ENCODE measurements at places on chromosomes 11 and 22.

GRCh38 chr22:45760682-45761081, 89.0 kb downstream of the ATXN10 start:
- no peak for DNase-seq

DNA sequence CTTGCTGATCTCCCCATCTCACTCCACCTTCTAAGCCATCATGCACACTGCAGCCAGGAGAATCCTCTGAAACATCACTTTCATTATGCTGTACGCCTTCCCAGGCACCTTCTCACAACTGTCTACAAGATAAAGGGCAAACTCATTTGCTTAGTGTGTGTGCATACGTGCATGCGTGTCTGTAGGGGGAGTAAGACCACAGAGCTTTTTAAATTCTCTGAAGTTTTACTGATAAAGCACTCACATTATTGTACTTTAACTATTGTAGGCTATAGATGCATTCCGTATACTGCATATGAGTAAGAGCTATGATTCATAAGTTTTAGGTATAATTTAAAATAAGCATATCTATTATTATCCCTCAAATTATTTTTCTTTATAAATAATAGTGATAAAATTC, 15.3 kb upstream of the ANKK1 start:
- DNase-seq = no peak

DNA sequence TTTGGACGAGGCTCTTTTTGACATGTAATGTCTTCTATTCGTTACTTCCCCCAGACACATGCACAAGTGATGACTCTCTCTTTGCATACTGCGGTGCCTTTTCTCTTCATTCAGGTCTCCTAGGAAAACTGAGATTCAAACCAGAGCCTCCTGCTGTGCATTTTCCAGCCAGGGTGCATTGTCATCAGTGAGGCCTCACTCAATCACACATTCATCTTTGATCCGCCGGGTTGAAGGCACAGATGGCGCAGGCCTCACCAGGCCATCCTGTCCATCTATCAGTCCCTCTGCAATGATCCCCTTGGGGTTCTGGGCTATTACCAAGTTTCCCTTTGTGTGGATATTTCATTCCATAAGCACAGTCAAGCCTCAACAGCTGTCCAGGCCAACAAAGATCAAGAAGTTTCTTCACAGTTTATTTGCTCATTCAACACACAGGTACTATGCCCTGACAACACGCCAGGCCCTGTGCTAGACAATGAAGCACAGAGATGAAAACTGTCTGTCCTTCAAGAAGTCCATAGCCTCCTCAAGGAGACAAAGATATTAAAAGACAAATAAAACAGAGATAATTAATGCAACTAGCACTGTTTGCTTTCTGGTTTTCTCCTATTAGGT, 107.8 kb downstream of the LARGE1 start:
- DNase-seq = no peak

DNA sequence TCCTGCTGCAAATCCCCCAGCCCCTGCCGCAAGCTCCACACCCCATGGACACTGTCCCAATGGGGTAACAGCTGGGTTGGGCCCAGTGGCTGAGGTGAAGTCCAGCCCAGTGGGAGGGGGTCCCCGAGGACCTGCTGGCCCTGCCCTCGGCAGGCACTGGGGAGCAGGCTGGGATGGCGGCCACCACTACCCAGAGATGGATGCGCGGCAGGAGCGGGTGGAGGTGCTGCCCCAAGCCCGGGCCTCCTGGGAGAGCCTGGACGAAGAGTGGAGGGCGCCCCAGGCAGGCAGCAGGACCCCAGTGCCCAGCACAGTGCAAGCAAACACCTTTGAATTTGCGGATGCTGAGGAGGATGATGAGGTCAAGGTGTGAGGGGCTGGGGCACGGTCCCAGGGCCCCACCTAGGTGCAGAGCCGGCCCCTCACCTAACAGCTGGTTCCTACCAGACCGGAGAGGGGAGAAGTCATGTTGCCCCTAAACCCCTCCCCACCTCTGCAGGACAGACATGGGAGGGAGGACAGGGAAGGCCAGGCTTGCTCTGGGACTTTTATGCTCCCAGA, 8.2 kb downstream of the CDC42EP1 start:
- DNase-seq = no peak

- no peak for DNase-seq
Measured at GRCh38 chr11:9092072-9092471, 673 bp upstream of the SCUBE2 start.

GRCh38 chr11:90556606-90557005, 333.8 kb upstream of the CHORDC1 start:
- DNase-seq = no peak

- DNase-seq = no peak
Measured at GRCh38 chr11:43984519-43985385, 42.3 kb downstream of the C11orf96 start.

GRCh38 chr22:49779853-49780697, 47.6 kb downstream of the BRD1 start:
- no peak for DNase-seq

DNA sequence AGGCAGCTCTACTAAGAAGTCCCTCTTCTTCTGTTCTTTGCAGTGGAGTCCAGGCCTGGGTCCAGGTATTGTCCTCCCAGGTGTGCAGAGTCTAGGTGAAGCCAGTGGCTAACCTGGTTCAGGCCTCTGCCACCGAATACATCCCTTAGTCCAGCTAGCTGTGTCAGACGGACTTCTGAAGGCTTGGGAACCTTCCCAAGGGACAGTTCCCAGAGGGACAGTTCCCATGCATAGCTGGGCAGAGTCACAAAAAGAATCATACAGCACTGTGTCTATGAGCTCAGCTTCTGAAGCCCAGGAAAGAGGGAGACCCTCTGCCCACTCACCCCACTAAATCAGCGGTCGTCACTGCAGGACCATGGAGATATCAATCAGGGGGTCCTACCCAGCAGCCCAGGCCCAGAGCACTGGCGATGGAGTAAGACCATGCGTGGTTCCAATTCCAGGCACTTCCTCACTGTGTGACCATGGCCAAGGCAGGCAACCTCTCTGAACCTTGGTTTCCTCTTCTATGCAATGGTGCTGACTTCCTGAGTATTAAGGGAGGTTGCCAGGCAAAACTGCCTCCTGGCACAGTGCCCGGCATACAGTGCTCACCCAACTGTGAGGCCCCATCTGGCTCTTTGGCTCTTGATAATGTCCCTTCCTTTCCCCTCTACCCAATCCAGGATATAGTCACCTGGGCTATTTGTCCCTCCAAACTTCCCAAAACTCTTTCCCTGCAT, 3.4 kb downstream of the MS4A10 start:
- no peak for DNase-seq

DNA sequence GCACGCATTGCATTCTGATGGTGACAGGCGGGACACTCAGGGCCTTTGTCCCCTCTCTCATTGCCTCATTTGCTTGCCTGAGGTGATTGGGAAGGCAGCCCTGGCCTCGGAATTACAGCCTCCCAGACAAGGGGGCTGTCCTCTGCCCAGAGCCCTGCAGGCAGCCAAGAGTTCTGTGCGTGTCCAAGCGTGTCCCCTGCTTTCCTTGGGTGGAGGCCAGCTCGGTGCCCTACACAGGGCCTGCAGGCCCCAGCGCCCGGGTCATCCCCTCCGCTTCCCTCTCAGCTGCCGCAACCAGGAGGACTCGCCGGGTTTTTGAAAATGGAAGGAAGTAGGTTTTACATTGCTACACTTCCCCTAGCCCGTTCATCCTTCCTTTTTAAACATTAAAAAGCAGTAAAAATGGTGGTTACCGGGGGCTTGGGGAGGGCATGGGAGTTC, 1.9 kb downstream of the GRAMD4 start:
- no peak for DNase-seq

DNA sequence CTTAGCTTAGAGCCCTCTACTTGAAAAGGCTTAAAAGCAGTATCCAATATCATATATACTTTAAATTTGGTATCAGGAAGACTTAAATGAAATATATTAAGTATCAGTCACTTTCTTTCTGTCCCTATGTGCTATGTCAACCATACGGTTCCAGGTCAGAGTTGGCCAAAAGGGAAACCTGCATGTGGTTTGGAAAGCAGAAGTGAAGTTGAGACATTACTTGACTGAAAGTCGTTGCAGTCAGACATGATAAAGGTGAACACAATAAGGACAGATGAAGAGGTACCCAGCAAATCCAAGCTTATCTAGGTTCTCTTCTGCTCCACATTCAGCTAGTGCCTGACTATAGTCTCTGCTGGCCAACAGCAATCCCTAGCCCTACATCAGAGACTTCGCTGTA, 336.8 kb downstream of the KCNA4 start:
- DNase-seq = no peak

DNA sequence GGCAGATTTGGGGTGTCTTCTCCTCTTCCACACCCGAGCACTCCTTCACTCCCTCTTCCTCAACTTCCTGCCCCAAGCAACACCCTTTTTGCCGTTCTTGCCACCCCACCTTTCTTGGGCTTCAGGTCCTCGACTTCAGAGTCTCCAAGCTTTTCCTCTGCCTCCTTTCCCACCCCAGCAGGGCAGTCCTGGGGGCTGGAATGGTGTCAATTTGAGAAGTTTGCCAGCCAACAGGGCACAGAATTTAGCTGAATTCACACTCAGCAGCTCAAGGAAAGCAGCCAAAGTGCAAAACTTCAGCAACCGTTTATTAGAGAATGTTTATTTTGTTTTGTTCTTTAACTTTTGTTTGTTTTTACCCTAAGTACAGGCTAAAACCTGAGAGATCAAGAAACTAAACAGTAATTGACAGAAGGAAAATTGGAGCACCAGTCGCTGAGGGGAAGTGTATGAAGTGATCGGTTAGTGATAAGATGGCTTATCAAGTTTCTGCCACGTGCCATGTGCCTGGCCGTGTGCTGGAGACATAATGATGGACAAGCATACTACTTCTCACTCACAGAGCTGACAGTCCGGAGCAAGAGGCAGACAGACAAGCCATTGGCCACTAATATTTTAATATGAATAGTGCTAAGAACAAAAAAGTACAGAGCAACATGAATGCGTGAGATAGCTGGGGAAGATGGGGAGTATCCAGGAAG, 44.4 kb downstream of the AHNAK start:
- DNase-seq = no peak

DNA sequence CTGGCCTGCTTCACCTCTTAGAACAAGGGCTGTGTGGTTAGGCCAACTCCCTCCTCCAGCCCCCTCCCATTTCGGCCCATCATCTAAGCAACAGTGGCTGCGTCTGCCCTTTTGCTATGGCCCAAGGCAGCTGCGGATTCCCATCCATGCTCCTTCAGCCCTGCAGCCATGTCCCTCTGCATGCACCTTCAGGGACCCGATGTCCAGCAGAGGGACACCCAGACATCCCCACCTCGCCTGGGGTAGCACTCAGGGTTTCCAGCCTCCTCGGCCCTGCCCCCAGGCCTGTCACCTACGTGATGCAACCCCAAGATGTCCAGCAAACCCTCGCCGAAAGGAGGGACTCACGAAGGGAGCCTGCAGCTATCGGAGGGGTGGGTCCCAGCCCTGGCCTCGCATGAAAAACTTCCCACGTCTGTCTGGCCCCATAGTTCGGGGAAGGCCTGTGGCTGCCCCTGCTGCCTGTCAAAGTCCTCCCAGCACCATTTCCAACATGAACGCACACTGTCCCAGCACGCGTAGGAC, 194.4 kb downstream of the CTTN start:
- no peak for DNase-seq

GRCh38 chr11:114664641-114665040, 13.7 kb upstream of the NXPE2 start:
- no peak for DNase-seq

GRCh38 chr11:14554959-14555358, 34.8 kb upstream of the PSMA1 start:
- DNase-seq = no peak

- no peak for DNase-seq
Measured at GRCh38 chr11:122862091-122862490, 20.5 kb upstream of the JHY start.

DNA sequence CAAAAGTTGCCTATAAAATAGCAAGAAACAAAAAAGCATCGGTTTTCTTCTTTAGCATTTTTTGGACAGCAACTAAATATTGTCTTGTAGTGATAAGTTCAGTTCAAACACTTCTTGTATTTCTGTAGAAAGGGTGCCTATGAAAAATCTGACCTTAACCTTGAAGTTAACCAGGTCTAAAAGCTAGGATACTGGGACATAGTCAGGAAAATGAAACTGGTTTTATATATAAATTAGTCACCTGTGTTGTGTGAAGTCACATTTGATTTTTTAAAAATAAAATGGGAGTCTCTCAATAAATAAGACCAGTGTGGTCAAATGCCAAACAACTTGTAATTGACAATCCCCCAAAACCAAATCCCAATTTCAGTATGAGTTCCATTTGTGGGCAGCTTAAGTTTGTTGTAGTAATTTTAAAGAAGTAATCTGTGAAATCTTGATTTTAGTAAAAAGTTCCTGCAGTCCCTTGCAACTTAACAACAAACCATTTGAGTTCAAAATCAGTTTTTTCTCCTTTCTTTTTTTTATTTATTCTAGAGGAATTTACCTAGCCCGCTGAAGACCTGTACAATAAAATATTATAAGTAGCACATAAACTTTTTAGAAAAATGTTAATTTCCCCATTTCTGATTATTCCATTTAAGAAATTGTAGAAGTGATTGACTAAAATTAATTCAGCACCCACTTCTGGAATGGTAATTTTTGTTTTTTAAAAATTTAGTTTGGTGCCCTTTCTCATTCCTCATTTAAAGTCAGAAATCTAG, 84.5 kb upstream of the PPARA start:
- no peak for DNase-seq

DNA sequence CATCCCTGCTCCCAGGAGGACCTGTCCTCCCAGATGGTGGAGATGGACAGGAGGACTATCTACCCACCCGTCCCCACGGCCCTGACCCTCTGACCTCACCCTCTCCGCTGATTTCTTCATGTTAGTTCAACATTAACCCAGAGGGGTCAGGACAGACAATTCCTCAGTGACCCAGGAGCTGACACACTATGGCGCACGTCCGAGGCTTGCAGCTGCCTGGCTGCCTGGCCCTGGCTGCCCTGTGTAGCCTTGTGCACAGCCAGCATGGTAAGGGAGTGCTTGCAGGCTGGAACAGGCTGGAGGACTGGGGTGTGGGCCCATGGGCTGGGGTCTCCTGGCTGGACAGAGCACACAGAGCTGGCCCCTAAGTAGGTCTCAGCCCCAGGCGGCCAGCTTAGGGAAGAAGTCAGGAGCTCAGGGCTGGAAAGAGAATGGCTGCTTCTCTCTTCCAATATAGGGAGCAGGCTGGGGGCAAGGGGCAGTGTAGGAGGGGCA, at the start of gene F2:
F2 (plus strand) TSS at position 166 of the 495 bp plus-strand sequence; CDS start at position 189, 23 bp downstream.
- no peak for DNase-seq

GRCh38 chr11:105321696-105322095, 182.1 kb upstream of the CARD18 start:
- DNase-seq = no peak

- DNase-seq = no peak
Measured at GRCh38 chr22:39459681-39460080, 2.9 kb downstream of the MGAT3 start.

DNA sequence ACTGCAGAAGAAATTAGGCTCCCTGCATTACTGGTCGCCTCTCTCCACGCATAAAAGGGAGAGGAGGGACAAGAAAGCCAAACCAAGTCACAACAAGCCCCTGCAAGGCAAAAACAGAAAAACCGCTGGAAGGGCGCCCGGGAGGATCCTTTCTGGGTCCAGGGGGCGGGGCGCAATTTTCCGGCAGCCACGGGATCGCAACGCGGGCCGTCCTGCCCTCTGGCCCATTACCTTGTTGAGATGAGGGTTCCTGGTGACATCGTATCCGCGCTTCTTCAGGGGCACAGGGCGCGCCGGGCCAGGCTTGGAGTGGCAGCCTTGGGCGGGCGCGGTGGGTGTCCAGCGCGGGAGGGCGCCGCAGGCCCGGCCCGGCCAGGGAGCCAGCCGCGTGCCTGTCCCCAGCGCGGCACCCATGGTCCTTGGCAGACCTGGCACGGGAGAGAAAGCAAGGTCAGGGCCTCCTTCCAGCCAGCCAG, 847 bp downstream of the ME3 start:
- DNase-seq = peak; percentile 39

GRCh38 chr11:10328314-10329098, 23.6 kb downstream of the ADM start:
- DNase-seq = no peak

Data from activated T-cell treated with anti-CD3 and anti-CD28 coated beads, Interleukin-2, amount 50 U/mL, for 48 hours (primary cell).